Stimulated activated CD4-positive, alpha-beta T cell treated with anti-CD3 and anti-CD28 coated beads, Interleukin-15, amount 100 ng/mL, for 1 hour (primary cell): ENCODE measurements at places on chromosomes 13 and 19.

DNA sequence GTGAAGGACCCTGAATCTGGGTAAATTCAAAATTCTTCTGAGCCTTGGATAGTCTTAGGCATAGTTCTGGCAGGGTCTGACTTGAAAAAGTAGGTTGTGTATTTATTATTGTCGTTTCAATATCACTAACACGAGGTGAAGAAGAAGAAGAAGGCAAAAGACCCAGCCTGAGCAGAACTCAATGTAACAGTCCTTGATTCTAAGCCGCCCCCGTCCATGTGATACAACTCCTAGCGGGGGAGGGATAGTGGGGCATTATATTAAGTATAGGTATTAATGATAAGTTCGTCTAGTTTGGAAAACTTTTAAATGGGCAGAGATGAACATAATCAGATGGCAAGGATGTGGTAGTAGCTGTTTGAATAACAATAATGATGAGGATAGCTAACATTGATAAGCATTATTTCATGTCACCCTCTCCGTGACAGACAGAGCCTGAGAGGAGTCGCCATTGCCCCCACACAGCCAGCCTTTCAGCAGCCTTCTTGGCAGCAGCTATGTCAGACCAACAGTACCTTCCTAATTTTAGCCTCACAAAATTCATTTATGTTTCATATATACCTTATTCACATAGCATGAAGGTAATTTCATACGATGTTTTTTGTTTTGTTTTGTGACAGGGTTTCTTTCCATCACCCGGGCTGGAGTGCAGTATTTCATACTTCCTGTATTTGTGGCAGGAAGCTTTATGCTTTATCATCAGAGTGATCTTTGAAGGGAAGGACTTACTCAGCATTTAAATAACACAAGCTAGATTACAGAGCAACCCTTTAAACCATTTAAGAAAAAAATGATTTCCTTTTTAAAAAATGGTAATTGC is 64.4 kb upstream of the NPAS1 start:
- DNase-seq: no peak

GRCh38 chr13:96762876-96763275 is 231.4 kb downstream of the OXGR1 start:
- no peak for DNase-seq

- DNase-seq: peak; percentile 42
These were observed 61.4 kb downstream of the CCNE1 start for GRCh38 chr19:29873024-29873800.

GRCh38 chr13:96450326-96451020 is 360.6 kb downstream of the HS6ST3 start:
- DNase-seq: no peak

DNA sequence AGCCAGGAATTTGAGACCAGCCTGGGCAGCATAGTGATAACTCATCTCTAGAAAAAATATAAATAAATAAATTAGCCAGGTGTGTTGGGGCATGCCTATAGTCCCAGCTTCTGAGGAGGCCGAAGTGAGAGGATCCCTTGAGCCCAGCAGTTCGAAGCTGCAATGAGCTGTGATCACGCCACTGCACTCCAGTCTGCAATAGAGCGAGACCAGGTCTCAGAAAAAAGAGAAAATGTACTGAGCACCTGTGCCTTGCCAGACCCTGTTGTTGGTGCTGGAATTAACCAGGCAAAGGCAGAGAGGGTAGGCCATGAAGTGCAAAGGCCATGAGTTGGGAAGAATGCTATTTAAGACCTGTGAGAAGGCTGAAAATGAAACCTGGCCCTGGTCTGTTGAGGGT is 2.7 kb downstream of the CYTH2 start:
- no peak for DNase-seq

GRCh38 chr13:39768962-39769361 is 113.5 kb downstream of the COG6 start:
- DNase-seq: no peak

GRCh38 chr13:80957019-80957655 is 616.2 kb upstream of the SPRY2 start:
- DNase-seq: no peak

DNA sequence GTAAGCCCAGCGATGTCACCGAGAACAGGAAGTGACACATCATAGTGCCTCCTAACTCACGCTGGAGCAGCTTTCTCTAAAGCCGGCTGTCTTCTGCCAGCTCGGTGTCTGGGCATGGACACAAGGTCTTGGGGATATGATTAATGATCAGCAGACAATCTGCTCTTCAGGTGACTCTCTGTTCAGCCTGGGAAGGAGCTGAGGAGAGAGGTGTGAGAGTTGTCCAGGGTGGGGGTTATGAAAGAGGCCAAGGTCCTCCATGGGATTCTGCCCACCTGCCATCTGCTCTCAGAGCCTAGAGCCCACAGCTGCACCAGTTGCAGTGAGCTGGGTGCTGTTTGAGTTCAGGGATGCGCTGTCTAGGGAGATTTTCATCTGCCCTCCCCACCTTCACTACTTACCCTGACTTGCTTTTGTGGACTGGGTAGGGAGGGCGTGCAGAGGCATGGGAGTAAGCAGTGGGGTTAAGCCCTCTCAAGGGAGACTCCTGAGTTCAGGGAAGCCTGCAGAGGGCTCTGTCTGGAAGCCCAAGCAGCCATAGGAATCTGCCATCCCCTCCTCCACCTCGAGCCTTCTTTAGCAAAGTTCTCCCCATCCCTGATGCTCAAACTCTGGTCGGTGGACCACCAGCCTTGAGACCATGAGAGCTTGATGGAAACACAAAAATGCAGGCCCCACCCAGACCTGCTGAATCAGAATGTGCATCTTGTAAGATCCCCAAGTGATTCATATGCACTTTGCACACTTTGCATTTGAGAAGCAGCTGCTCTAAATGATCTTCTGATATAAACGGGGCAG is 539.7 kb downstream of the RFC3 start:
- DNase-seq: no peak

GRCh38 chr13:42607546-42607945 is 33.6 kb downstream of the TNFSF11 start:
- DNase-seq: no peak

DNA sequence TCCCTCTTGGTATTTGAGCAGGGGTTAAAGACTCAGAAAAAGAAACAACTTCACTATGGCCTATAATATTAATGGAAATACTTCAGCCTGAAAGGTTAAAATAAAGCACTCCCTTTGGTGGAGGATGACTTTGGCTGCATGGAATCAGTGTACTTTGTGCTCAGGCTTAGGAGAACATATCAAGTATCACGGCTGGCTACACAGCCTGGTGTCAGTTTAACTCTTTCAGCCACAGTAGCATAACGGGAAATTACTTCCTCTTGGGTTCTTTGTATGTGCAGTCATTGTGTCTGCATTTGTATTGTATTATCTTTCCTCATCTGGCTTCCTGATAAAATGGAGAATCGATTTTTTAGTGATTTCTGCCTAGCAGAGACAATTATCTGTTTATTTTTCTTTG is 239.0 kb downstream of the GGACT start:
- DNase-seq: no peak

DNA sequence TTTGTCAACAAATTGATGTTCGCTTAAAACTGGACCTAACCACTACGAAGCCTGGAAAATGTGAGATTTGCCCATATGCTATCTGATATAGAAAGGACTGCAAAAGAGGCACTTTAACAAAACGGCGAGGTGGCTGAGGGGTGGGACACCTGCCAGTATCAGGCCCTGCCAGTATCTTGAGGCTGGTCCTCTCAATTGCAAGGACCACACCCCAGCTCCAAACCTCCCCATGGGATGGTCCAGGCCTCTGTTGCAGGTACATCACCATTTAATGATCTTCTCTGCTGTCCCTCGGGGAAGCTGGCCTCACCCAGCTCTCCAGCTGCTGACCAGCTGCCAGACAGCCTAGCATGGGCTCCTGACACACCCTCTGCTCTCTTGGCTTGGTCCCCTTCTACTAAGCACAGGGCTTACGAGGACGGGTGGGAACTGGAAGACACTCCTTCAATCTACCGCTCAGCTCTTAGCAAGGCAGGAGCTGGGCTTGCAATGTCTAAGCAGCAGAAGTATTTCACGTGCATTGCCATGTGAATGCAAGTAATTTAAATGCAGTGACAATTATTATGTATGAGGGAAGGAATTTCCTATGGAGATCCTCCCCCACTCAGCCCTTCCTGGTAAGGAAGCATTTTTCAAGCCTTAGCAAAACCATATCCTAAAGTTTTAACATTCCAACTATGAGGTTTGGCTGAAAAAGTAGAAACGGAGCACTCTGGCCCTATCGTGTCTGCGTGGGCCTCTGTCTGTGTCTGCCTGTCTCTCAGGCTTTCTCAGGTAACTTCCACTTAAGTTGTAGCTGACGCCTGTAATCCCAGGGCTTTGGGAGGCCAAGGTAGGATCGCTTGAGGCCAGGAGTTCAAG is 63.9 kb downstream of the LATS2 start:
- no peak for DNase-seq

- DNase-seq: no peak
These were observed 840 bp upstream of the CCNA1 start for GRCh38 chr13:36431204-36432105.

GRCh38 chr19:40603389-40604170 is 2.4 kb downstream of the LTBP4 start:
- DNase-seq: peak; percentile 93

DNA sequence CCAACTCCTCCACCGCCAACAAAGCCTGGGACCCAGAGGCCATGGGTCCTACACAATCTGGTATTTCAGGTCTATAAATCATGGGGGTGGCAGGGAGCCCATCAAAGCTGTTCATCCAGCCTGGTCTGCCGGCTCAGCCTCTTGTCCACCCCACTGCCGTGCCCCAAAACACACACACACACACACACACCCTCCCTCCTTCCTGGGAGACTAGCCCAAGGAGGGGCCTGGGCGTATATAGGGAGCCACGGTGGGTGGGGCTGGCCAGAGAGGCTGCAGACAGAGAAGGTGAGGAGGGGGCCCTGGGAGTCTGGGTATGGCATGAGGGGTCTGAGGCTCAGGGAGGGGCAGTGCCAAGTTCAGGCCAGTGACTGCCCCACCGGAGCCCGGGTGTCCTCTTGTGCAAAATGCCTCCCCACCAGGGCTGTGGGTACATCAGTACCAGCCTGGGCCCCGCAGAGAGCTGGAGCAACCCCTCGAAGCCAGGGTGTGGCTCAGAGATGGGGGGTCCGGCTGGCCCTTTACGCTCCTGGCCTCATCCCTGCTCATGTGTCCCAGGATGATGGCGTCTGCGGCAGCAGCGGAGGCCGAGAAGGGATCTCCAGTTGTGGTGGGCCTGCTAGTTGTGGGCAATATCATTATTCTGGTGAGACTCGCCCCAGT is at the start of gene UPK1A:
Gene UPK1A, plus strand, starts transcription at position 267 of the 663 bp plus-strand sequence. Its CDS starts 296 bp downstream, at position 563.
- no peak for DNase-seq

- no peak for DNase-seq
These were observed 965.7 kb downstream of the UQCRFS1 start for GRCh38 chr19:28247243-28247642.

GRCh38 chr19:3450796-3451411 is 29.4 kb downstream of the SMIM24 start:
- DNase-seq: no peak

DNA sequence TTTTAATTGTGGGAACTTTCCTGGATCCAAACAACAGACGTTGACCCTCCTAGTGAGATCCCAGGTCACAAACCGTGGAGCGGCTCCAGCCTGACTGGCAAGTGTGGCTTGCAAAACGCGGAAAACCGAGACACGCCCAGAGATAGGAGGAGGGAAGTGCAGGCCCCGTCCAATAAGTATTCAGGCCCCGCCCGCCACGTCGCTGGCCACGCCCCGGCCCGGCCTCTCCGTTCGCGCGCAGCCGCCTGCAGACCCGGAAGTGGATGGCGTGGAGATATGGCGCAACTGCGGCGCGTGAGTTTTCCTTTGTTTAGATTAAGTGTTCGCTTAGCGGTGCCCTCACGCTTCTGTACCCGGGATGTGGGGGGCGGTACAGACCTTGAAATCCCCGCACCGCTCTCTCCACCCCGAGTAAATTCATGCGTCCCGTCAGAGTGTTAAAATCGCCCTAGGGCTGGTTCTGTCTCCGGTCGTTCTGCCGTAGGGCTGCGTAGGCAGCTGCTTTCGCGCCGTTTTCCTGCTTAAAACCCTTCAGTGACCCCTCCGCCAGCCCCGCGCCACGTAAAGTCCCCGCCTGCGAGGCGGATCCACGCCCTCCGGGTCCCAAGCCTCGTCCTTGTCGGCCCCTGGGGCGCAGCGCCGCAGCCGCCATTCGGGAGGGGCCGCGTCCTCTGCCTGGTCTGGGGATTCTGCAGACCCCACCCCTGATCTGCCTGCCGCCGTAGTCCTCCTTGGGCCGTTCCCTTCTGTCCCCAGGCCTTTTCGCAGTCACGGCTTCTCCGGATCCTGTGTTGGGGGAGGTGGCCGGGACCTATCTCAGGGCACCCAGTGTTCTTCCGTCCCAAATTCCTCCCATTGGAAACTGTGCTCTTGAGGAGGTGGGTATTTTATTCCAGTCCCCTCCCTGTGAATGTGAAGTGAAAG is at the start of gene ZNF766:
Gene ZNF766, plus strand, starts transcription at position 250 of the 924 bp plus-strand sequence. Its CDS starts 27 bp downstream, at position 277.
- DNase-seq: peak; percentile 95

DNA sequence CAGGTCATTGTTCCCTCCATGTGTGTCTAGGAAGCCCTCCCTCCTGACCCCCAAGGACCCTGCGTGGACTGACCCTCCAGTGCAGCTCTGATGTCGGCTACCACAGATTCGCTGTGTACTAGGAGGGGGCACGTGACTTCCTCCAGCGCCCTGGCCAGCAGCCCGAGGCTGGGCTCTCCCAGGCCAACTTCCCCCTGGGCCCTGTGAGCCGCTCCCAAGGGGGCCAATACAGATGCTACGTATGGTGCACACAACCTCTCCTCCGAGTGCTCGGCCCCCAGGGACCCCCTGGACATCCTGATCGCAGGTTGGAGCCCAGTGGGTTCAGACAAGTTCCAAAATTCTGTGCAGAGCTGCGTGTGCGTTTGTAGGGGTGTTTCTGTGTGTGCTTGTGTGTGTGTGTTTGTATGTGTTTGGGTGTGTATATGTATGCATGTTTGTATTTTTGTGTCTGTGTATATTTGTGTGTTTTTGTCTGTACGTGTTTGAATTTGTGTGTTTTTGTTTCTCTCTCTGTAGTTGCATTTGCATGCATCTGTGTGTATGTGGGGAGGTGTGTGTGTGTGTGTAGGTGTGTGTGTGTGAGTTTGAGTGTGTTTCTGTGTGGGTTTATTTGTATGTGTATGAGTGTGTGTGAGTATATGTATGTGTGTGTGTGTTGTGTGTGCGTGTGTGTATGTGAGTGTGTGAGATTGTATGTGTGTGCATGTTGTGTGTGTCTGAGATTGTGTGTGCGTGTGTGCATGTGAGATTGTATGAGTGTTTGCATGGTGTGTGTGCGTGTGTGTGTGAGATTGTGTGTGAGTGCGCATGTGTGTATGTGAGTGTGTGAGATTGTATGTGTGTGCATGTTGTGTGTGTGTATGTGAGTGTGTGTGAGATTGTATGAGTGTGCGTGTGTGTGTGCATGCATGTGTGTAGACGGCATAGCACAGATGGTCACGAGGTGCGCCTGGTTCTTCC is 21.4 kb upstream of the LILRA2 start:
- DNase-seq: no peak

DNA sequence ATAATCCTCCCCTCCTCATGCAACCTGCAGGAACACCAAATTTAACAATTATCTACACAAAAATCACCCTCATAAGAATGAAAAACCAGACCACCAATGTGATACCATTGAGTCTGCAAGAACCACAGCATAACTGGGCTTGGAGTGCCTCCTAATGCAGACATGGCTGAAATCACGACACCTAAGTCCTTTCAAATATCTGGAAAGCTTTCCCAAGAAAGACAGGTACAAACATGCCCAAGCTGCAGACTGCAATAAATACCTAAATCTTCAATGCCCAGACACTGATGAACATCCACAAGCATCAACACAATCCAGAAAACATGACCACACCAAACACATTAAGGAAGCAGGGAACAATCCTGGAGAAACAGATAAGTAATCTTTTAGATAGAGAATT is 417.1 kb downstream of the LMO7 start:
- DNase-seq: no peak
